ENCODE measurements at places on chromosomes 5 and 9.

- DNase-seq: peak; percentile 71
Measured at GRCh38 chr5:95940758-95941682, 20.6 kb downstream of the ELL2 start.

- peak; percentile 82 for DNase-seq
Measured at GRCh38 chr5:11588803-11589202, 315.4 kb downstream of the CTNND2 start.

DNA sequence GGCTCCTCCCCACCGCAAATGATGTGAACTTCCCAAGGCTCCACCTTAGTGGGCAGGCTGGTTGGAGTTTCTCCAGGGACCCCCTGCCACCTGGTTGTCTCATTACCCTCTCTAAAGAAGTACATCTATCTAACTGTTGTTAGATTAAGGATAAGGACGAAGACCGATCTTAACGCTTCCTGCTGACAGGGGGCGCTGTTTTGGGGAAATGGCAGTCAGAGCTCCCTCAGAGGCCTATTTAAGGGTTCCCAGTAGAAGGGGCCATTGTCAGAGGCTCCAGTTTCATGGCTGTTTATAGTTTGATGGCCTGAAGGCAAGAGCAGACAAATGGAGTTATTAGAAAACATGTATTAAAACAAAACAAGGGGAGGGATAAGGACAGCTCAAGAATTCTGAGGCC lies 100.1 kb downstream of the SPEF2 start:
- DNase-seq: peak; percentile 30

DNA sequence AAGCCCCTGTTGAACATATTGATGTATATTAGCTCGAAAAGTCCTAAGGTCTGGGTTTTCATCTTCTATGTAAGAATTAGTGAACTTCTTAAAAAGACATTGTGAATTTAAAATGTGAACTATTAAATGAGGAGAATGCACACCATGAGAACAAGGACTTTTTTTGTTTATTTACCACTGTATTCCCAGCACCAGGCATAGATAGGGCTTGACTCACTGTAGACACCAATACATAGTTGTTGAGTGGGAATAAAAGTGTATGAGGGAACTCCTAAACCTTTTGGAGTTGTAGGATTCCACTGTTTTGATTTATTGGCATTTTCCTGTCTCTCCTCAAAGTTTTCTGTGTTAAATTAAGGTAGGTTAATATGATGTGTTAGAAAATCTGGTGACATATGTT lies 40.3 kb downstream of the NNT start:
- DNase-seq: no peak

DNA sequence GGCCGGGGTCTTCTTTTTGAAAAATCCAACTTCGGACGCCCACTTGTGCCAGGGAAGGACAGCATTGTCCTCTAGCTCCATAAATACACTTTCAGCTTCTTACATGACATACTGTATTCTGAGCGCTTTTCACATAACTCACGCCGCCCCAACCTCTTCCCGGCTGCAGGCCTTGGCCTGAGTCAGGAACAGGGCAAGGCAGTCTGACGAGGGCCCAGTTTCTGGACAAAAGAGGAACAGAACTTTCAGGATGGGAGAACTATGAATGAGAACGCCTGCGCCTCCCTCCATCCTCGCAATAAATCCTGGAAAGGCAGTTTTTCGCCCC lies 650 bp downstream of the DCTN4 start:
- DNase-seq: no peak
